ENCODE measurements at places on chromosomes 2 and 18.
A peak's percentile ranks its signal among the peaks of the same experiment; 100 is the strongest.

DNA sequence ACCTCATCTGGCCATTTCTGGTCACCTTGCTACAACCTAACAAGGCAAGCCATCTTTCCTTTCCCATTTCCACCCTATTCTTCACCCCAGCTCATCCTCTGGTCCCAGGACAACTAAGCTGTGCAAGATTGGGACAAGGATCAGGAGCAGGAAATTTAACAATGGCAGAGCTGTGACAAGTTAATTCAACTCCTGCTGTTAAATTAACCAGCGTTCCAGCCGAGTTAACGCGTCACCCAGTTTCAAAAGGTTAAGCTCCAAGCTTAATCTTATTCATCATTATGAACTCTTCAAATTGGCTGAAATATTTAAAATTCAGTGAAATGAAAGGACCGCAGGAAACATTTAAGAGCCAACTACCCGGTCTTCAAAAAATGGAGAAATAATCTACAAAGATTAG is 231.9 kb downstream of the GRB14 start:
- no peak for DNase-seq

GRCh38 chr18:45792506-45793263 is 32.8 kb upstream of the SIGLEC15 start:
- DNase-seq, result no peak

- DNase-seq, result peak; percentile 86
These were observed 28.3 kb upstream of the ITGB6 start for GRCh38 chr2:160228141-160228917.

- DNase-seq, result peak; percentile 19
These were observed 91.7 kb downstream of the GCA start for GRCh38 chr2:162435676-162436075.

- peak; percentile 87 for DNase-seq
These were observed 1.5 kb upstream of the IRS1 start for GRCh38 chr2:226800941-226801784.

GRCh38 chr2:71602581-71602980 is 149.2 kb downstream of the DYSF start:
- DNase-seq, result no peak

GRCh38 chr2:27320958-27321543 is 1.8 kb downstream of the MPV17 start:
- DNase-seq, result peak; percentile 99

- DNase-seq, result peak; percentile 43
These were observed 8.6 kb upstream of the RNF152 start for GRCh38 chr18:61901323-61901986.

DNA sequence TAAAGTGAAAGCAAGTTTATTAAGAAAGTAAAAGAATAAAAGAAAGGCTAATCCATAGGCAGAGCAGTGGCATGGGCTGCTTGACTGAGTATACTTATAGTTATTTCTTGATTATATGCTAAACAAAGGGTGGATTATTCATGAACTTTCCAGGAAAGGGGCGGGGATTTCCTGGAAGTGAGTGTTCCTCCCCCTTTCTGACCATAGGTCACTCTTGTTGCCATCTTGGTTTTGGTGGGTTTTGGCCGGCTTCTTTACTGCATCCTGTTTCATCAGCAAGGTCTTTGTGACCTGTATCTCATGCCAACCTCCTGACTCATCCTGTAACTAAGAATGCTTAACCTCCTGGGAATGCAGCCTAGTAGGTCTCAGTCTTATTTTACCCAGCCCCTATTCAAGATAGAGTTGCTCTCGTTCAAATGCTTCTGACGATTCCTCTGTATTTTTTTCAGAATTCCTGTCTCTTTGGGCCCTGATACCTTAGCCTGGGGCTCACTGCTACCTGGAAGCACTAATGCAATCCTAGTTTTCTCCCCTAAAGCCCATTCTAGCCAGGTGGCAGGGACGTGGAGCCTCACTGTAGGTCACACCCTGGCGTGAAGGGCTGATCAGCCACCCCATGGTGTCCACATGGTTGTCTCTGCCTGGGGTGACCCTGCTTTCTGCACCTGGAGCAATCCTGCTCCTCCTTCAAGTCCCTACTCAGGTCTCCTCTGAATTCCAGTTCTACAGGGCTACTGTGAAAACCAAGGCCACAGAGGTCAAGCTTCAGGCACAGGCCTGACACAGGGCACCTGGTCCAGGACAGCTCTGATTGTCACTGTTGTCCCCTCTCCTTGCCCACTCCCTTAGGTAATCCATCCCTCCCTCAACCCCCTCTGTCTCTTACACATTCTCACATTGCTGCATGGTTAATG is 6.0 kb upstream of the SLC35F6 start:
- peak; percentile 95 for DNase-seq

DNA sequence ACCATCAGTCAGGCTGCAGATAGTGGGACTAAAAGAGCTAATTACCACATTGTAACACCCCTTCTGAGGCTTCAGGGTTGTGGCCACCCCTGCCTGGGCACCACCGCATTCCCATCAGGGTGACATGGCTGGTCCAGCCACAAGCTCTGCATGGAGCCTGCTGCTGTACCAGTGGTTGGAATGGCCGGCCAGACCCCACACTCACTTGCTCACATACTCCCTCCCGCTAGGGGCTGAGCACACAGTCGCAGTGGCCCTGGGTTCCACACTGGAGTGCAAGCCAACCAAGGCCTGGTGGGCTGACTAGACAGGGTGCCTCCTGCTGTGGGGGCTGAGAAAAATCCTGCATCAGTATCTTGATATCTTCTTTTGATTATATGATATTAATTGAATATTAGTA is 182.8 kb upstream of the STK17B start:
- no peak for DNase-seq

- DNase-seq, result no peak
These were observed 265.6 kb downstream of the ANAPC1 start for GRCh38 chr2:111618226-111618977.

GRCh38 chr2:170770008-170770605 is at the start of gene ERICH2:
Gene ERICH2, plus strand, starts transcription at chr2:170770378. Its CDS starts 304 bp downstream, at chr2:170770682.
- DNase-seq, result peak; percentile 60

GRCh38 chr2:10235099-10235908 is 67.4 kb upstream of the HPCAL1 start:
- no peak for DNase-seq

DNA sequence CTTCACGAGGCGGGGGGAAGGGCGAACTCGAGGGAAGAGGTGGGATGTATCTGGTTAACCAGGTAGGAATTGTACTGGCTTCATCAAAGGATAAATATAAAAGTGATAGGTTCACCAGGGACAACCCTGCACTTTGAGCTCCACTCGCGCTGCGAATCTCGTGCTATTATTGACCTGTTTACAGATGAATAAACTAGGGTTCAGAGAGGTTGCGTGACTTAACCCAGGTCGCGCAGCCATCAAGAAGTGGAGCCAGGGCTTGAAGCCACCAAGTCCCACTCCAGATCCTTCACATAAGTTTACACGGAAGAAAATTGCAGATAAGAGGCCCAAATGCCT is 1.4 kb upstream of the CYP1B1 start:
- no peak for DNase-seq

DNA sequence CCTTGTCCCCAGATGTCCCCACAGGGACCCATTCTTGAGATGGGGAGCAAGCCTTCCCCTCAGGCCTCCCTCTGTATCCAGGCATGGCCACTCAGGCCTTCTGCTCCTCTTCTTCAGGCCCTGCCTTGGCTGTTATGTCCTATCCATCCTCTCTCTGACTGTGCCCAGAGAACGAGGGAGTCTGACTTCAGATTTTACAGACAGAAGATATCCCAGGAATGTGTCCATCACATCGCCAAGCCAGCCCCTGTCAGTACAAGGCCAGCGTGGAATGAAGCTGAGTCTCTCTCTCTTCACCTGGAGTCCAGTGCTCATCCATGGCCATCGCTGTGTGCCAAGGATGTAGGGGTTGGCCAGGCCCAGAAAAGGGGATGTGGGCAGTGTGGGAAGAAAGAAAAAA is 57.6 kb downstream of the SDC1 start:
- no peak for DNase-seq

DNA sequence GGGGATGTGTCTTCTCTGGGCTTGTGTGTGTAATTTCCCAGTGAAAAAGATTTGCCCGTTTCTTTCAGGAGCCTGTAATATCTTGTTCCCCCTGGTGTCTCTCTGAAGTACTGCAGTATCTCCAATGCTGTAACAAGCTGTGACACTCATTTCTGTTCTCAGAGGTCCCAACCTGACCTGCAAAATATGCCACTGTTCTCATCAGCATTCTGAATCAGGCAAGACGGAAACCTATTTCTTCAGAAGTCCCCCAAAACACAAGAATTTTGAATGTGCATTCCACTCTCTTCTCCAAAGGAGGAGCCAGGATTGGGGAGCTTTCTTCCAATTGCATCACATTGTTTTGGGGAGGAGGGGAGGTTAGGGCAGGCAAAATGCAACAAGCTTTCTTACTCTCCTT is 77.0 kb upstream of the CNGA3 start:
- peak; percentile 11 for DNase-seq

GRCh38 chr2:160868891-160869290 is 291.3 kb upstream of the TANK start:
- no peak for DNase-seq

- DNase-seq, result no peak
These were observed 68.2 kb upstream of the NOSTRIN start for GRCh38 chr2:168734199-168734760.

DNA sequence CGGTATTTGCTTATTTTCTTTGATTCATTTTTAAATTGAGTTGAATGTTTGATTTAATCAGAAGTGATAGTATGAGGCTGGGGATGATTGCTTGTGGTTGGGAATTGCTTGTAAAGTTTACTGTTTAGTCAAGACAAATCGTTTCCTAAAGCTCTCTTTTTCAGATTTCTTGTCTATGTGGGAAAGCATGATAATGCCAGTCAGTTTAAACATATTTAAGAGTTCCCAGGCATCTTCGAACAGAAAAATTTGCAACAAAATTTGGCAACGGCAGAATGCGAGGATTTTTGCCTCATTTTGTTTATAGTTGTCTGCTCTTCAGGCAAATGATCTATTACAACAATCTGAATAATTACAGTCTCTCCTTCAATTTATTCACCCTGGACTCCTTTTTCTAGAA is 22.5 kb downstream of the EPAS1 start:
- no peak for DNase-seq

GRCh38 chr2:154681741-154682140 is 16.8 kb upstream of the KCNJ3 start:
- no peak for DNase-seq

- DNase-seq, result no peak
These were observed 172.9 kb upstream of the KLHL29 start for GRCh38 chr2:23211987-23212583.

DNA sequence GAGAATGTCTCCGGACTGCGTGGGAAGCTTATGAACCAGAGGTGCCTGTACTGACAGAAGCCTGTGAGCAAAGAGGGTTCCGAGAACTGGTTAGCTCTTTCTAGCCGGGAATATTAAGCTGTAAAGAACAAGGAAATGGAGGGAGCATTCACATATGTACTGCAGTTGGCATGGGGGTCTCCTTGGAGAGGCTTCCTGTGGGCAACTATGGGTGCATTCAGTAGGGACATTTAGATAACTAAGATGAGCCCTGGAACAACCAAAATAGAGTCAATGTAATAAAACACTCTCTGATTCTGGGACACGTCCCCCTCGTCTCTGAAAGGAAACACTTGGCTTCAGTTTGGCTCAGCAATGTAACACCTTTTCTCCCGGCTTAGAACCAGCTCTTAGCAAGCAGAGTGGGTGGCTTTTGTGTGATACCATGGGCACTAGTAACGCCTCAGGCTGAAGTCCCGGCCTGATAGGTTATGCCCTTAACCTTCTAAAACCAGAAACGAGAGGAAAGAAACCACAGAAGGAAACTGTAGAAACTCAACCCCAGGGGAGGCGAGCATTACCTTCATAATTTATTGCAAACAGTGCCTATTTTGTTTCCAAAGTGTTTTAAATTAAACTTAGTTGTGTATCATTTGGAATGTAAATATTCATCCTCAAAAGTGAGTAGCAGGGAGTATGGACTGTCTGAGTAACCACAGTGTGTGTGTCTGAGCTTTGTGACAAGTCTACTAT is 48.8 kb upstream of the LPIN2 start:
- no peak for DNase-seq

- DNase-seq, result no peak
These were observed 3.0 kb downstream of the PIKFYVE start for GRCh38 chr2:208269091-208269490.

- peak; percentile 25 for DNase-seq
These were observed 564 bp downstream of the GCC2 start for GRCh38 chr2:108449410-108450130.
